ENCODE measurements at places on chromosomes 7 and 10.

- no peak for DNase-seq
Measured at GRCh38 chr10:114061789-114062188, 18.1 kb downstream of the ADRB1 start.

DNA sequence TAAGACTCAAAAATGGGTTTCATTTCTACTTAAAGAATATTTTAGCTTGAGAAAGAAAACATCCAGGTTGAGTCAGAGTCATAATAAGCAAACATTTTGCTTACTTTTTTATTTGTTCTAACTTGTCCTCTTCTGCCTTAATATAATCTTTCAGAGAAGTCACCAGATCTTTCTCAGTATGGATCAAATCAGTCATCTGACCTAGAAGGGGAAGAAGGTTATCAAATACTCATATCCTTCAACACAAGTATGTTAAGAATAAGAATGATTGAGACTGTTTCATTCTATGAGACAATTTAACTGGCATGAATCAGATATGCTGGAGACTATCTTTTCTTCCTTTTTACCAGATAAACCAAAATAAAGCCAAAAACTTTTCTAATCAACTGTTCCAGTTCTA is 23.0 kb downstream of the P4HA1 start:
- no peak for DNase-seq

DNA sequence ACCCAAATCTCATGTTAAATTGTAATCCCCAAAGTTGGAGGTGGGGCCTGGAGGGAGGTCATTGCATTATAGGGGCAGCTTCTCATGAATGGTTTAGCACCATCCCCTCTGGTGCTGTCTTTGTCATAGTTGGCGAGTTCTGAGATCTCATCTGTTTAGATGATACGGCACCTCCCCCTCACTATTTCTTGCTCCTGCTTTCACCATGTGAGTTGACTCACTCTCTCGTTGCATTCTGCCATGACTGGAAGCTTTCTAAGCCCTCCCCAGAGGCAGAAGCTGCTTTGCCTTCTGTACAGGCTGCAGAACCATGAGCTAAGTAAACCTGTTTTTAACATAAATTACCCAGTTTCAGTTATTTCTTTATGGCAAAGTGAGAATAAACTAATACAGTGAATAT is 18.9 kb upstream of the ZNF138 start:
- DNase-seq, result no peak

DNA sequence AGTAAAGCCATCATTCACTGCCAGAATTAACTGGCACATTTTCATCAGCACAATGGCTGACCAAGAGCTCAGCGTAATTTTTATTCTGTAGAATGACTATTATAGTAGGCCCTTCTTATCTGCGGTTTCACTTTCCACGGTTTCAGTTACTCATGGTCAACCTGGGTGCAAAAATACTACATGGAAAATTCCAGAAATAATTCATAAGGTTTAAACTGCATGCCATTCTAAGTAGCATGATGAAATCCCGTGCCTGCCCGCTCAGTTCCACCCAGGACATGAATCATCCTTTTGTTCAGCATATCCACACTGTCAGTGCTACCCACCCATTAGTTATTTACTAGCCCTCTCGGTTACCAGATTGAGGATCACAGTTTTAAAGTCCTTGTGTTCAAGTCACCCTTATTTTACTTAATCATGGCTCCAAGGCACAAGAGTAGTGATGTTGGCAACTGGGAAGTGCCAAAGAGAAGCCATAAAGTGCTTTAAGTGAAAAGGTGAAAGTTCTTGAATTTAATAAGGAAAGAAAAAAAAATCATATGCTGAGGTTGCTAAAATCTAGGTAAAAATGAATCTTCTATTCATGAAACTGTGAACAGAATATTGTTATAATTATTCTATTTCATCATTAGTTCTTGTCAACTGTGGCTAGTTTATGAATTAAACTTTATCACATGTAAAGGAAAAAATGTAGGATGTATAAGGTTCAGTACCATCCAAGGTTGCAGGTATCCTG is 204.9 kb downstream of the DOCK4 start:
- no peak for DNase-seq

- no peak for DNase-seq
Measured at GRCh38 chr10:132713421-132714095, 72.4 kb downstream of the NKX6-2 start.

- DNase-seq, result no peak
Measured at GRCh38 chr7:137715533-137715932, 131.2 kb downstream of the DGKI start.

DNA sequence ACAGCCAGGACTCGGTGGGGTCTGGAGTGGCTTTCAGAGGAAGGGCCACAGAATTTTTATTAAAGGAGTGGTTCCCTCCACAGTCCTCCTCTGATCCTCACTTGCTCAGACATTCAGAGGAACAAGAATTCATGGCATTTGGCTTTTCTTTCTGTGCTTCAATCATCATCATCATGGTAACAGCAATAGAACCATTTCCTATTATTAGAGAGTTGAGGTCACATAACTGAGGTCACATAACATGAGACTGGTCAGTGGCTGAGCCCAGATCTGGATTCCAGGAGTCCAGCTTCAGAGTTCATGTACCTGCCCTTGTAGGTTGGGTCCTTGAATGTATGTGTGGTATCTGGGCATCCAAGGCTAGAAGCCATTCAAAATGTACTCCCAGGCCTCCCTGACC is 177.3 kb upstream of the GRB10 start:
- no peak for DNase-seq

GRCh38 chr10:113788604-113789083 is 37.2 kb downstream of the PLEKHS1 start:
- no peak for DNase-seq

DNA sequence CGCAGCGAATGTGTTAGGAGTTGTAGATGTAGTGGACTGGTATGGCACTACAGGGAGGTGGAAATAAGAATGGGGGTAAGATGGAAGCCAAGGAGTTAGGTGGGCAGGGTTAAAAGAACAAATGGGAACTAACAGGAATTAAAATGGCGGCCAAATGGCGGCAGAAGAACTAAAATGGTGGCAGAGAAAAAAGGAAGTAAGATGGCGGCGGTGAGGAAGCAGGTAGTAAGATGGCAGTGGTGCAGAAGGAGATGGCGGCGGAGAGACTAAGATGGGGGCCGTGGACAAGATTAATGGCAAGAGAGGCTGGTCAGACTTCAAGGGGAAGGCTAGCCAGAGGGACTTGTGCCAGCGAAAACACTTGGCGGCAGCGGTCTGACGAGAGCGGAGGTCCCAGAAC is 44.5 kb downstream of the ZNF138 start:
- DNase-seq, result no peak

- no peak for DNase-seq
Measured at GRCh38 chr7:8908889-8909288, 475.5 kb downstream of the NXPH1 start.

DNA sequence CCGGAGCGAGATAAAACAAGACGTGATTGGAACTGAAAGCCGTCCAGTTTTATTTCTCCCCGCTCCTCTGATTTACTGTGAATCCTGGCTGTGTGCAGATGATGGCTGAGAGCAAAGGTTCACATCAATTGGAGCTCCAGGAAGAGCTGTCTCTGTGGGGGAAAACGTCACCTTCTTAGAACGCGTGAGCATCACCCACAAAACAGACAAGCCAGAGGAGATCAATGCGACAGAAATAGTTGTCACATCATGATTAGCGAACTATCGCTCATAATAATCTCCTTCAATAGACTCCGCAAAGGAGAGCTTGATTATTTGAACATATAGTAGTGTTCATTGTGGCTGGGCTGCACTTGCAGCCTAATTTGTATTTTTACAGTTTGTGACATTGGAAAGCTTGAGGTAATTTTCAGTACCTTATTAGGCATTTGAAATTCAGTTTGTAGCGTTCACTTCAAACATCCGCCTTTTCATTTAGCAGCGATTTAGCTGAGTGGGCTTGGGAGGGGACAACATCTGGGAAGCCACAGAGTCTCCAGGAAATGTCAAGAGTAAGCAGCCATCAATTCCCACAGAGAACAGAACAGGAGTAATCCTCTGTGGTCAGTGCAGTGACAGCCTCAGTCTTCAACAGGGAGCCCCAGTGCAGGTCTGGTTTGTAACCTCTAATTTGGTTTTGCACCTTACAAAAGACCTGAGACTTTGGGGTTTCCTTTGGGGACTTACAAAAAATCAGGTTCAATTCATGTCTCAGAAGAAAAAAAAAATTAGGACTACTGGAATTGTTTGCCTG is 276.8 kb upstream of the PFKP start:
- no peak for DNase-seq

- DNase-seq, result no peak
Measured at GRCh38 chr7:36015733-36016132, 137.3 kb upstream of the EEPD1 start.

DNA sequence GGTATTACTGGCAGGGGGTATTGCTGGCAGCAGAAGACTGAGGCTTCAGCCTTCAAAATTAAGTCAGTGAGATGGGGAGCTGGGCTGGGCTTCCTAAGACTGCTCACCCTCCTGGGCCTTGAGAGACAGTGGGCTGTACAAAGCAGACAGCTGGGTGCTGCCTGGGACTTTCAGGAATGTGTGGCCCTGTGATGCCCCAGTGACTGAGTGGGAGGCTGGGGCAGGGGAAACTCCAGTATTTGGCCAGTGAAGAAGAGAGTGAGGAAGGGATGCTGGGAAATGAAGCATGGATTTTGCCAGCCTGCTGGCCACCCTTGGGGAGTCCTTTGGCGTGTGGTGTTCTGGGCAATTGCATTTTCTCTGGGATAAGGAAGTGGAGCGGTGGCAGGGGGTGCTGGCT is 442 bp downstream of the ANKRD2 start:
- no peak for DNase-seq

DNA sequence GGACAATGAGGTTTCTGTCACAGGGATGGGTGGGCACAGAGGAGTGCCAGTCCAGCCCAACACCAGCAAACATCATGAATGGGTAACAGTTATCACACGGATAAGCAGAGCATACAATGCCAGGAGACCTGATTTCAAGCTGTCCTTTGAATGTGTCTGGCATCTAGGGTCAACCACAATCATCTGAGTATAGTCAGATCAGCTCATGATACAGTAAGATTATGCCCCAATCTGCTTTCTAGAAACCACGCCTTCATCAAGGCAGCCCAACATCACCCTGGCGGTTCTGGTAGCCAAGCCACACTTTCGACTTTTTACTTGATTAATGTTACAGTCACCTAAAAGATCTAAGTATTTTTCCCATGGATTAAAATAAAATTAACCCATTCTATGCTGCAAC is 10.5 kb downstream of the FAM171A1 start:
- DNase-seq, result no peak

- DNase-seq, result no peak
Measured at GRCh38 chr7:99095698-99096097, 48.2 kb downstream of the SMURF1 start.

- DNase-seq, result no peak
Measured at GRCh38 chr7:111290419-111290818, 199.5 kb downstream of the LRRN3 start.

DNA sequence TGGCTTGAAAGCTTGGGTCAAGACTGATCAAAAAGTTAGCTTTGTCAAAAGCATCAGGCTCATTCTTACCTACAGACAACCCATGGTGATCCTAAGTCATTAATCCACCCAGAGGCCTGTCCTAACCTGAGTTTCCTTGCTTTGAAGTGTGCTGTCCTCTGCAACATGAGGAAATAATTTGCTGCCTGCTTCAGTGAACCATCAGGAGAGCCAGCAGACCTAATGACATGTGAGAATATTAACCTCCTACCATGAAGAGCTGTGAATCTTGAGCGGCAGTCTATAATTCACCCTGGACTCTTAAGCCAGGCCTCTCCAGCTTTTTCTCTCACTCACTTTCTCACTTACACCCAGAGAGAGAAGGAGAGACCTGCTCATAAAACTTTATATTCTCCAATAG is 590.0 kb downstream of the LRMDA start:
- DNase-seq, result no peak

DNA sequence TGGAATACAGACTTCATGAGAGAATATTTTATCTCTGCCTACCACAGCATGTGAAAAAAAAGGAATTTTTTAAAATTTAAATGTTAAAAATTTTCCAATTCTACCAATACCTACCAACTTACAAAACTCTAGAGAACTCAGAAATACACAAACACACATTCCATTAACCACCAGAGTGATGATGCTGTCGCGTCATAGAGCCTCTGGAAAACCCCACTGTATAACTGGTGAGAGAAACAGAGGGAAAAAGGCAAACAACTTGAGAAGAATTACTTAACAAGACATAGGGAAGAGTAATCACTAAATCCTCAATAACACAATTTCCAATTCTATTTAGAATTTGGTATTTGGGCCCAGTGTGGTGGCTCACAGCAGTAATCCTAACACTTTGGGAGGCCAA is 6.2 kb upstream of the SPOCK2 start:
- no peak for DNase-seq

DNA sequence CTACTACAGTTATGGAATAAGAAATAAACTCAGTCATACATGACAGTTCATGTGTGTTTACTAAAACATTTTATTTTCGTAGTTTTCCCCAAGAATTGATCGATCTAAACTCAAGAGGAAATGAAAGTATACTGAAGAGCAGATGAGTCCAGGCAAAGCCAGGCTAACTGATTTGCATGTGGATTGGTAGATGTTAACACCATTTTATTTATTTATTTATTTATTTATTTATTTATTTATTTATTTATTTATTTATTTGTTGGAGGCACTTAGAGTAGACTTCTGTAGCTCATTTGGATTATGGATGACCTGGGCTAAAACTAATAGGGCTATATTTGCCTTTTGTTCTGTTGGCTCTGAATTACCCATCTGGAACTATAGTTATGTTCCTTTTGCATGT is 68.5 kb upstream of the DKK1 start:
- DNase-seq, result no peak

DNA sequence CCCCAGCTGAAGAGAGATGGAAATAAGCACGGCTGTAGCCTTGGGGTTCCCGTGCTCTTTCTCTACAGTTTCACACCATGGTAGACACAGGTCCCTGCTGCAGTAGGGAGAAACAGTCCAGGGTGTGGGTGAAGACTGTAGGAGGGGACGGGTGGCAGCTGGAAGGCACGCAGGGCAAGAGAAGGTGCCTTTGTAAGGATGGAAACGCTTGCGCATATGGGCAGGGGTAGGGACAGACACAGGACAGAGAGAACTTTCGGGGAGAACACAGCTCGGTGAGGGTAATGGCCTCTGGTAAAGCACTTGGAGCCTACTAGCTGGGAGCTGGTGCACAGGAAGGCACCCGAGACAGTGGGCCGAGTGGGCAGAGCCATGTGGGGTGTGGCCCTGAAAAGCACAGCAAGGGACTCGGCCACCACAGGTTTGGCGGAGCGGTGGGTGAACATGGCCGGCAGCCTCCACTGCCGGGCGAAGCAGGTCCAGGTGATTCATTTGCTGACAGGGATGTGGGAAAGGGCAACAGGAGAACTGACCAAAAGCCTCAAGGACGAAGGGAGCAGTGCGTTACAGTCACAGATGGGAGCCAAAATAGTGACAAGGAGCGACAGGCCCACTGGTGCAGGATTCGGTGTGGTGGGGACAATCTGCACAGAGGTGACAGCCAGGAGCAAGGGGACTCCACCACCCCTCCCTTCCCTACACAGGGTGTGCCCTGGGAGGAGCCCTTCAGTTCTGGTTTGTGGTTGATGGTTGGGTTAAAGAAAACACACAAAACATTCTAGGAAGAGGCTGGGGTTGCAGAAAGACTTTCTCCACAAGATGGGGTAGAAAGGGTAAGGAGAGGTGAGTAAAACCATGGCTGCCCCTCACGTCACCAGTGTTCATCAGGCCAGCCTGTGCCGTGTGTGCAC is 97.1 kb downstream of the VOPP1 start:
- no peak for DNase-seq
